Neuronal stem cell (in vitro differentiated cells): ENCODE measurements at places on chromosomes 5 and 9.
A peak's percentile ranks its signal among the peaks of the same experiment; 100 is the strongest.

- no peak for DNase-seq
Observed at GRCh38 chr9:115230924-115231515, 113.1 kb upstream of the TNC start.

- DNase-seq = no peak
Observed at GRCh38 chr9:113646491-113646890, 183.0 kb downstream of the RGS3 start.

GRCh38 chr5:127549551-127549950 is 32.1 kb downstream of the PRRC1 start:
- no peak for DNase-seq

GRCh38 chr9:104386425-104387069 is 117.5 kb upstream of the OR13F1 start:
- peak; percentile 18 for DNase-seq

GRCh38 chr9:129027685-129028191 is 393 bp downstream of the SH3GLB2 start:
- DNase-seq = peak; percentile 31

- DNase-seq = peak; percentile 23
Observed at GRCh38 chr9:123834218-123834888, 95.6 kb downstream of the DENND1A start.

DNA sequence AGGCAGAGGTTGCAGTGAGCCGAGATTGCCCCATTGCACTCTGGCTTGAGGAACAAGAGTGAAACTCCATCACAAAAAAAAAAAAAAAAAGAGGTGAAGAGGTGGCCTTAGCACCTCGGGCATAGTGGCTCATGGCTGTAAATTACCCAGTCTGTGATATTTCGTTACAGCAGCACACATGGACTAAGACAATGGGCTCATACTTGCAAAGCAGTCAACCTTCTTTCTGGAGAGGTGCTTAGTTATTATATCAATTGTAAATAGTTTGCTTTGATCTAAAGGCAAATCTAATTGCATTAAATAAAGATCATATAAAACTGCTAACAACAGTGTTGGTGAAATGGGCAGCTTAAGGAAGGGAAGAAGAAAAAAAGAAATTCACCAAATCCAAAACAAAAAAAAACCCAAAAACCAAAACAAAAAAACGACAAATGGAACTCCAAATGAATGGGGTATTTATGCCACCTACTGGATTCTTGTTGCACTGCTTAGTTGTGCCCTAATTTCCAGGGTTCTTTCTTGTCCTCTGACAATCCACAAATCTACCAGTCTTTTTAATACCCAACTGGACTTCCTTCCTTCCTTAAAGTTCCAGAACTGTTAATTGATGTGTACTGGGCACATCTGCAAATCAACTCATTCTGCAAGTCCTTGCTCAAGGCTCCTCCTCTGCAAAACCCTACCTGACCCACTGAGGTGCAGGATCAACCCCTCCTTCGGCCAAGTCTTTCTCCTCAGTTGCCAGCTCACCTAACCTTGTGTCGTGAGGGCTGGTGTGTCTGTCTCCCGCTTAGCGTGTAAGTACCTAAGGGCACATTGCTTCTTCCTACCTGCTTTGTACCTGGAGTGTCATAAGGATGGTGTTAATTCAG is 35.0 kb upstream of the DMRT1 start:
- peak; percentile 11 for DNase-seq

DNA sequence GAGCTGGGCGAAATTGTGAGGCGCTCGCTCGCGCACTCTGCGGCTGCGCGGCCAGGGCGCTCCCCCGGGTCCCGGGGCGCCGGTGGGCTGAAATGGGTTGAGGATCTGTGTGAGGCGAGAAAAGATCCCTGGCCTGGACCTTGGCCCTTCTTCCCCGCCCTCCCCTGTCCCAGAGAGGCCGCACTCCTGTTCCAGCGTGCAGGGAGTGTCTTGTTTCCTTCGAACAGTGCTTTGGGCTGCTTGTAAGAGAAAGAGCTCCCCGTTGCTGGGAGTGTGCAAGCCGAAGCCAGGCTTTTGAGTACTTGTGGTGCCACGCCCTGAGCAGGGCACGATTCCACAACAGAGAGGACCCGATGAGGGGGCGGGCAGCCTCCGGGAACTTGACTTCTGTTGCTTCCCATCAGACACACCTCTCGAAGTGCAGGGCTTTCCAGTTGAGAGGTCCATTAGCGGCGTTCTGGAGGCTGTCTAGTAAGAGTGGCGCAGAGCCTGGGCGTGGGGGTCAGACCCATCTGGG is 535 bp downstream of the DOLPP1 start:
- no peak for DNase-seq

DNA sequence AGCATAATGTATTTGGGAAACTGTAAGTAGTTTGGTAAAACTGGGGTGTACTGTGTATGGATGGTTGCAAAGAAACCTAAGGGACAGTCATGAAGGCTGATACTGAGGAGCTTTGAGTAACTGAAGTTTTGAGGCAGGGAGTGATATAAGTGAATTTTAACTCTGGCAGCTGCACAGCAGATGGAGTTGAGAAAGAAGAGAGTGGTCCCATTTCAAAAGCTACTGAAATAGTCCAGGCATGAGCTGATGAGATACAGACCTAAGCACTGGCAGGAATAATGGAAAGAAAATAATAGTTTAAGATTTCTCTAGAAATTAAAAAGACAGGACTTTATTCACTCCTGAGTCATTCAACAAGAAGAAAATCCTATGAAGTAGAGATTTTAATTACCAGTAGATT is 232.0 kb downstream of the CHSY3 start:
- no peak for DNase-seq

- DNase-seq = no peak
Observed at GRCh38 chr9:126116351-126117157, 210.1 kb upstream of the MVB12B start.
